G401 (cell line): ENCODE measurements at places on chromosomes 3 and 15. TPM values are rescaled to one million over a fixed set of nuclear protein-coding genes. Genes with fewer than 3 reads are reported as not detected.

The INKA1 gene
- 0.68 and 5.2 TPM in 2 replicates for total RNA-seq

The DET1 gene
- total RNA-seq: 2.1 and 4.2 TPM in 2 replicates

The DCP1A gene
- 17.8 and 29.8 TPM in 2 replicates for total RNA-seq

The CACNA2D3 gene
- total RNA-seq: not detected in 2 replicates

DNA sequence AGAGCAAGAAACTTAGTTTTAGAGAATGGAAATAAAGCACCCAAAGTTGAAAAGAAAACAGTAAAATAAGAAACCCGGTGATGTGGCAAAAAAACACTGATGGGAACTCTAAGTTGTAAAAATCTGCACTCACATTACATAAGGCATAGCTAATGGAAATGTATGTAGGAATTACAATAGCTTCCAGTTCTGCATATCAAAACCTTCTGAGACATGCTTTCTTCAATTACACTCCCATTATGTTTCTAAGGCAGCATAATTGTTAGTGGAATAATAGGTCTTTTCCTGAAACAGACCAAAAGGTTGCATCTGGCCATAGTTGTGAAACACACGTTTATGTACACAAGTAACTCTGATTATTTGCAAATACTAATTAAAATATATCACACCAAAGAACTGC is 41.4 kb downstream of the SLC30A4 start:
- DNase-seq: no peak

DNA sequence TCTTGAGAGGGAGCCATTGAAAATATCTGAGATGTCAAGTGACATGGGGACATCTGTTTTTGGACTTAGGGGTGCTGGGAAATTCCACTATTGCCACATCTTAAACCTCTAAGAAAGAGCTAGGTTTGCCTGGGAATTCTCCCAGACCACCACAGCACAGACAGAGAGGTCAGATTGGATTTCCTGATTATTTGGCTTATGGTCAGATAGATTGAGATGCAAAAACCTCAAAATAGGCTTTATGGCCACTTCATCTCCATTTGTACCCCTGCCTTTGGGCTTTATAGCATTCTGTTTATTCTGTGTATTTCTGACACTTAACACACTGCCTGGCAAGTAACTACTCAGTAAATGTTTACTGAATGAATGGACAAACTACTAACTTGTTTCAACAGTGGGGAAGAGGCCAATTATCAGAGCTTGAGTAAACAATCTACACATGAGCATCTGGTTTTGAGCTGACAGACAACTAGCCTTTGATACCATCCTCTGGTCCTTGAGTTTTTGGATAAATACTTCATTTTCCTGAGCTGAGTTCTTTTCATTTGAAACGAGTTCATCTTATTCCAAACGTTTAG is 81.8 kb downstream of the TP63 start:
- DNase-seq: no peak

GRCh38 chr3:24846286-24846860 is 351.7 kb upstream of the THRB start:
- DNase-seq: no peak

DNA sequence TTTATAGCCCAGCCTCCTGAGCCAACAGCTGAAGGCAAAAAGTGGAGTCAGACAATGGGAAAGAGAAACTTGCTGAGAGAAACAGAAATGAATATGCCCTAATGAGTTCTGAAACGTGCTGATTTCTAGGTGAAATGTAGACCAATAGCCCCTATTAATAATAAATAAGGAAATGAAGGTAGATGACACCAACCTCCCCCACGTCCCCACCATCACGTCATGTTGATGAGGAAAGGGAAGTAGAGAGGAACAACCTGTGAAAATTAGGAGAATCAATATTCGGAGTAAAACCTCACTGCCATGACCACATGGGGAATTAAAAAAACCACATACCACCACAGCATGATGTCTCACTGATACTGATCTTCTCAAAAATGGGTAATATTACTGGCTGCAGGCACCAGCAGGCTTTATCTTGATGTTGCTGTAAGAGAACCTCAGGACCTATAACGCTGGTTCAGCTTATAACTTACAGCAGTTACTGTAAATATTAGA is 64.0 kb downstream of the KAT2B start:
- DNase-seq: no peak
